Stimulated activated CD8-positive, alpha-beta memory T cell treated with anti-CD3 and anti-CD28 coated beads, Interleukin-4, amount 100 ng/mL, for 1 hour (primary cell): ENCODE measurements at places on chromosomes 16 and 17.

DNA sequence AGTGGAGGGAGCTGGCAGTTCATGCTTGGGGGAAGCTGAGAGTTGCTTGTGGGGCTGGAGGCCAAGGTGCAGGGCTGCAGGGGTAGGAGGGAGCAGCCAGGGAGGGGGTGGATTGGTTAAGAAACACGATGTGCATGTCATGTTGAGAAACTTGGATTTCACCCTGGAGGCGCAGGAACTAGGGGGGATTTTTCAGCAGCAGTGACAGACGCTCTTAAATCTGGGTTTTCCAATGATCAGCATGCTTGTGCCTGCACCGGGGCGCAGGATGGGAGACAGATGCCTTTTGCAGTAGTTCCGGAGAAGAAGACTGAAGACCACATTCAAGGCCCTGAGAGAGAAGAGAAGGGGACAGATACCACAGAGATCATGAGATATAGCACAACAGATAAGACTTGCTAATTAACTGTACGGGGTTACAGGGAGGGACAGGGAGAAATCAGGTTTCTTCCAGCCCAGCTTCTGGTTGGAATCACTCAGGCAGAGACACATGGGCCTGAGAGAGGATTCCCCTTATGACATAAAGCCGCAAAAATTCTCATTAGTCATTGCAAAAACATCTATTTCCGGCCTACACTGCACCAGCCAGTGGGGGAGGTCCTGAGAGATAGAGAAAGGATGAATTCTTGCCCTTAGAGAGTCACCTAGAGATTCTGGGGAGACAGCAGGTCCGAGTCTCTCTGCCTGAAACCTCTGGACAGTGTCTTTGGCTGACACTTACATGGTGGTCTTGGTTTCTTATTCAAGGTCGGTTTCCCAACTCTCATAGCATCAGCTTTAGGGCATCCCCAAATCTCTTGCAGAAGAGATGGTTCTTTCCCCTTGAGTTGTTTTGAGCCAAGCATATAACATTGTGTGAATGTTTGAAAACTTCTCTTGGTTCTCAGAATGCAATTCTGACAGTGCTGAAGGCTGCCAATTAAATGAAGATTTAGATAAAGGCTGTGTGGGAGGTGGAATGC is 27.1 kb downstream of the CDH13 start:
- DNase-seq = no peak

- no peak for DNase-seq
These were observed 159.6 kb downstream of the HAPSTR1 start for GRCh38 chr16:9251026-9251425.

GRCh38 chr17:80068301-80069222 is 32.1 kb downstream of the CCDC40 start:
- DNase-seq = no peak

- DNase-seq = no peak
These were observed 113.4 kb downstream of the AMFR start for GRCh38 chr16:56312028-56312300.

DNA sequence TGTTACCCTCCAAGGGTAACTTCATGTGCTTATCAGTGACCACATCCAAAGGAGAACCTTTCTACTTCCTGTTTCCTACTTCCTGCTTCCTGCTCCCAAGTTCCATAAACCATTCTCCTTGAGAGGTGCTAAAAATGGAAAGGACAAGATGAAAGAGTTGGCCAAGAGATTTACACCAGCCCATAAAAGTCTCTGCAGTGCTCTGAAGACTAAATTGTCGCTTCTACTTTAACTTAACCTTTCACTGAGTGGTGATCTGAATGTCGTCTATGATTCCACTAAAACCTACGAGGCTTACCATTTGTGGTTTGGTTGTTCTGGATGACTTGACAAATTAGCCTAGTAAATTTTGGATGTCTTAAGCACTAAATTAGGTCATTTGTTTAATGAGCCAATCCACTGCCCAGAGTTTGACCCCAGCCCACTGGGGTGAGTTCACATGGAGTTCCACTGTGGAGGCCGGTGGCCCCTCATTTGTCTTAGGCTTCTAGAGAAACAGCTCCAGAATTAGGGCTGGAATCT is 333.1 kb downstream of the FOXL1 start:
- no peak for DNase-seq

GRCh38 chr16:64540434-64540833 is 581.4 kb downstream of the CDH11 start:
- DNase-seq = no peak

- no peak for DNase-seq
These were observed 102.8 kb downstream of the XYLT1 start for GRCh38 chr16:17367923-17368322.

GRCh38 chr17:15965528-15965927 is 20.6 kb downstream of the ADORA2B start:
- DNase-seq = no peak

GRCh38 chr17:28712032-28712704 is 480 bp upstream of the PROCA1 start:
- no peak for DNase-seq

DNA sequence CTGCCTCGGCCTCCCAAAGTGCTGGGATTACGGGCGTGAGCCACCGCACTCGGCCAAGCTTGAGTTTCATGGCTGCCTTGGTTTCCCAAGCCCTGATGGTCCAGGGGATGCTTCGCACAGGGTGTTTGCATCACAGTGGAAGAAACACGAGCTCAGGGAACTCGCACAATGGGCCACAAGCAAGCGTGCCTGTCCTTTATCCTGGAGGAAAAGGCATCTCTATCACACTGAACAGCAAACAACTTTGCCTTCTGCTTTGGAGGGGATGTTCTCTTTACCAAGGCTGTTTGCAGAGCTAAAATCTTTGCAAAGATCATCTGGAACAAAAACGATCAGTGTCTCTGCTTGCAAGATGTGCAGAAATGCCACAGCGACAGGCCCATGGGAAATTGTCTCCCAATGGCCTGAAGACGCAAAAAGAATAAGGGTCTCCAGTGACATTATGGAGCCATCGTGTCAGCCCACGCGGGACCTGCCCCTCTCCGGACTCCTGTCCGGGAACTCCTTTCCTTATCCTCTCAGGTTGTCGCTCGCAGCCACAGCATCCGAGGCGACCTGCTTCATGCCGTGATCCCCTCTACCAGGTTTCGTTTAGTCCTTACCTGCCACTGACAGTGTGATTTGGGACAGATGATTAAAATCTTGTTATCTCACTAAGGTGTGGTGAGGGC is 44.1 kb upstream of the CBFA2T3 start:
- DNase-seq = no peak

GRCh38 chr16:77169650-77170236 is 21.2 kb upstream of the MON1B start:
- DNase-seq = no peak

DNA sequence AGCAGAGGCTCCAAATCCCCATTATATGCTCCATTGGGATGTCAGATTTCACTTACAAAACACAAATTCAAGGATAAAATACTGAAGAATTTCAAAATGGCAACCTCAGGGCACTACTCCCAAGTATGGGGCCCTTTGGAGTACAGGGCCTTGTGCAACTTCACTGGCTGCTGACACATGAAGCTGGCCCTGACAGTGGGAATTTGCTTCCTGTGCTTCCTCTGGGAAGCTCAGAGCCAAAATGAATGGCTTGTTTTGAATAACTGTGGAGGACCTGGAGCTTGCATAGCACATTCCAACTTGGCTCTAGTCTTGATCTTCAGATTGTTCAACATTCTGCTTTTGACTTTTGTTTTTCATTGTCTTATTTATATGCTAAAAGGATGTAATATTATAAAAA is 52.3 kb upstream of the HNF1B start:
- no peak for DNase-seq

GRCh38 chr16:79850348-79850747 is 249.8 kb upstream of the MAF start:
- no peak for DNase-seq
